Upper lobe of right lung (tissue), 1 donor: ENCODE measurements at places on chromosomes 4 and X. TPM values are rescaled to one million over a fixed set of nuclear protein-coding genes. Genes with fewer than 3 reads are reported as not detected.

HTR2C gene
- not detected for total RNA-seq

PNMA3 gene
- 0.32 TPM for total RNA-seq

KCTD8 gene
- 0.67 TPM for total RNA-seq

CCDC110 gene
- 0.75 TPM for total RNA-seq

HDAC8 gene
- total RNA-seq: 27.0 TPM

P2RY8 gene
- total RNA-seq: 3.1 TPM

NAA11 gene
- not detected for total RNA-seq

VEGFD gene
- total RNA-seq: 80.1 TPM

NPY5R gene
- 0.38 TPM for total RNA-seq
